ENCODE measurements at places on chromosomes 11 and 22.

DNA sequence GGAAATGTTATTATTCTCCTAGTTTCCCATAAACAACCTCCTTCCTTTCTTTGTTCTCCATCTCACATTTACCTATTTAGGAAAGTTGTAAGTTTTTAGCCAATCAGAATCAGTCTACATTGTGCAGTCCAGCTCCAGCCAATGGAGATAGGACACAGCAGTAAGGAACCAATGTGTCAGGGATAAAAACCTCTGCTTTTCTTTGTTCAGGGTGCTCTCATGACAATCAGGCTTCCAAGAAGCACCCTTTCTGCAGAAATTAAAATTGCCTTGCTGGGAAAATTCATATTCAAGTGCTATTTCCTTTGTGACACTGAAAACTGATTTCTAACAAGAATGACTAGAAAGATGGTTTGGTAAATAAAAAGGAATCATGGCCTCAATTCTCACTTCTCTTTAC, 14.6 kb downstream of the SCGB2A1 start:
- H3K27me3 ChIP-seq: no peaks in the 10 kb centered on the region
- H3K4me1 ChIP-seq: no peaks in the 10 kb centered on the region
- H3K36me3 ChIP-seq: no peaks in the 10 kb centered on the region
- no peak overlapping the region for H3K4me3 ChIP-seq
- no peak overlapping the region for H3K27ac ChIP-seq

- no peak for DNase-seq
- H3K4me3 ChIP-seq: peak within 1 kb of the TSS; percentile 33
- no peaks in the 10 kb centered on the region for H3K27me3 ChIP-seq
- no peaks in the 10 kb centered on the region for H3K4me1 ChIP-seq
- H3K36me3 ChIP-seq: no peaks in the 10 kb centered on the region
These were observed at the start of gene CLDN5 for GRCh38 chr22:19524170-19525115. Gene CLDN5 (minus strand): TSS chr22:19524410. CDS start chr22:19524255, 155 bp downstream.

DNA sequence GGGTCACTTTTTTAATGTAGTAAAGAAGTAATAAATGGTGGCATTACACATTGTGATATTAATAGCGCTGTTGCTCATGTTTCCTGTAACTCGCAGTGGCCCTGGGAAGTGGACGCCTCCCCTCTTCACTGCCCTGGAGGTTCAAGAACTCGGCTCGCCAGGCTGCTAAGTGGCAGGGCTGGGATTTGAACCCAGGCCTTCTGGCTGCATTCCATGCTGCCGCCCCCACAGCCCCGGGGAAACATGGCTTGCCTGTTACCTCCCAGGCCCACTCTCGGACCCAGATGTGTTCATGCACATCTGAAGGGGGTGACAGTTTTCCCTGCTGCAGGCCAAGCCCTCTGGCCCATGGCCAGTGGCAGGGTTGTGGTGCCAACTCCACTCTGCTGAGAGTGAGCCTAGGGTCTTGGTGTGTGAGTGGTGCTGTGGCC, 25.0 kb upstream of the MGAT3 start:
- H3K36me3 ChIP-seq: peaks cover 28% of the 10 kb centered on the region
- peak overlapping the region; percentile 96 for H3K27ac ChIP-seq
- peak; percentile 22 for DNase-seq
- H3K27me3 ChIP-seq: no peaks in the 10 kb centered on the region
- H3K4me3 ChIP-seq: peak overlapping the region; percentile 12

- H3K27ac ChIP-seq: no peak overlapping the region
- no peaks in the 10 kb centered on the region for H3K4me1 ChIP-seq
- H3K36me3 ChIP-seq: no peaks in the 10 kb centered on the region
These were observed 165.4 kb downstream of the GRIK4 start for GRCh38 chr11:120676991-120677390.

GRCh38 chr11:62402226-62402959, 16.4 kb upstream of the SCGB1A1 start:
- H3K4me3 ChIP-seq: no peak overlapping the region
- H3K27me3 ChIP-seq: no peaks in the 10 kb centered on the region
- peak overlapping the region; percentile 87 for H3K27ac ChIP-seq
- peaks cover 54% of the 10 kb centered on the region for H3K4me1 ChIP-seq
- DNase-seq: no peak

- no peaks in the 10 kb centered on the region for H3K27me3 ChIP-seq
- H3K4me1 ChIP-seq: peaks cover 6% of the 10 kb centered on the region
- H3K4me3 ChIP-seq: no peak overlapping the region
- no peak overlapping the region for H3K27ac ChIP-seq
- H3K36me3 ChIP-seq: no peaks in the 10 kb centered on the region
These were observed 135.1 kb downstream of the TEAD1 start for GRCh38 chr11:12809364-12809763.

DNA sequence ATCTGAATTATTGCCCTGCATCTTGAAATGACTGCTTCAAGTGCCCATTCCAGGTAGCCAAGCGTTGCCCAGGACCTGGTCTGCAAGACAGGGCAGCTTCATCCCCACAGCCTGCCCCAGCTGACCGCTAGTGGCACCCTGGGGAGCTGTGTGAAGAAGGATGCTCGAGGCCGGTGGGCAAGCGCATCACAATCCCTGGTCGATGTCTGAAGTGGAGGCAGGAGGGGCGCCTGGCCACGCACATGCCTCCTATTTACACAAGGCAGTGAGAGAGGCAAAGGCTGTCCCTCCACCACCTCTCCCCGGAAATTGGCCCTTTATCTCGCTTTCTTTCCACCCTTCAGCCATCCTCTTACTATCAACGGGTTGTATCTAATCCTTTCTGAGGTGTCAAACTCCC, 28.1 kb upstream of the PHF21A start:
- no peak overlapping the region for H3K4me3 ChIP-seq
- no peaks in the 10 kb centered on the region for H3K36me3 ChIP-seq
- H3K27me3 ChIP-seq: no peaks in the 10 kb centered on the region
- DNase-seq: no peak

- no peaks in the 10 kb centered on the region for H3K27me3 ChIP-seq
- no peak for DNase-seq
- H3K4me1 ChIP-seq: no peaks in the 10 kb centered on the region
- no peak overlapping the region for H3K4me3 ChIP-seq
These were observed 13.6 kb upstream of the ZNRF3 start for GRCh38 chr22:28869736-28870135.

DNA sequence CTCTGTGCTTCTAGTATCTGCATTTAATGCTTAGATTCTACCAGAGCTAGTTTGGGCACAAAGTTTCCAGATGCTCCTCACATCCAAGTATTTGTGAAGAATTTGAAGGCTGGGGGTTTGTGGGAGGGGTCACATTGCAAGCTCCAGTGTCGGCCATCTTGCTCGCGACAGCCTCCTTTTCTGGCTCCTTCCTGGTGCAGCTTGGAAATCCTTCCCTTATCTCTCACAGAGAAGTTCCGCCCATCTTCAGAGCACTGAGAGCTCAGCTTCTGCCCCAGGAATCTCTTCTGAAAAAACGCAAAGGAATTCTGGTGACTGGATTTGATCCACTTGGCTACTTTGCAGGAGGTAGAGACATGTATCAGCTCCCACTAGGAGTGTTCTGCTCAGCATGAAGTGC, 497.5 kb downstream of the TBC1D22A start:
- H3K27me3 ChIP-seq: no peaks in the 10 kb centered on the region
- H3K36me3 ChIP-seq: no peaks in the 10 kb centered on the region
- no peak overlapping the region for H3K4me3 ChIP-seq

- H3K36me3 ChIP-seq: no peaks in the 10 kb centered on the region
- no peaks in the 10 kb centered on the region for H3K4me1 ChIP-seq
- H3K27ac ChIP-seq: peak overlapping the region; percentile 14
These were observed 13.6 kb upstream of the EED start for GRCh38 chr11:86230921-86231434.

- peaks cover 10% of the 10 kb centered on the region for H3K4me1 ChIP-seq
- H3K27ac ChIP-seq: no peak within 1 kb of the TSS
These were observed at the start of gene SYT9 for GRCh38 chr11:7251836-7252682. Gene SYT9 (plus strand): TSS chr11:7251904. CDS start chr11:7252187, 283 bp downstream.

DNA sequence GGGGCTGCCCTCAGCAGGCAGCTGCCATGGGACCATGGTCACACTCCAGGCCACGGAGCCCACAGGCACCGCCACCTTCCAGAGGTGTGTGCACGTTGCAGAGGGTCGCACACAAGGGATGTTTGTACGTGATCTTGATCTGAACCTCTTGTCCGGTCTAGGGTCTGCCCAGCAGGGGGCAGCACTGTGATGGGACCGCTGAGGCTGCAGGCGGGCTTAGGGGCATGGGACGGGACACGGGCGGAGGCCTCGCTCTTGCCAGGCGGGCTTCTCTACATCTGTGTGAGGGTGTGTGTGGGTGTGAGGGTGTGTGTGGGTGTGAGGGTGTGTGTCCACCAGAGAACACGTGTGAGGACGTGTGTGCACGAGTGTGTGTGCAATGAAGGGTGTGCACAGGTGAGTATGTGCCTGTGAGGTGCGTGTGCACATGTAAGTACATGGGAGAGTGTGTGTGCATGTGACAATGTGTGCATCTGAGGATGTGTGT, 52.4 kb downstream of the CACNA1I start:
- no peak for DNase-seq
- no peak overlapping the region for H3K4me3 ChIP-seq
- no peak overlapping the region for H3K27ac ChIP-seq
- H3K36me3 ChIP-seq: no peaks in the 10 kb centered on the region

All from ascending aorta (tissue), 2 donors.